ENCODE measurements at places on chromosomes 2 and 18. TPM values are rescaled to one million over a fixed set of nuclear protein-coding genes. Genes with fewer than 3 reads are reported as not detected.
A peak's percentile ranks its signal among the peaks of the same experiment; 100 is the strongest.

PAIP2B gene
- total RNA-seq = 12.1 TPM

UGT1A4 gene
- total RNA-seq = not detected

ALLC gene
- total RNA-seq = not detected

DNA sequence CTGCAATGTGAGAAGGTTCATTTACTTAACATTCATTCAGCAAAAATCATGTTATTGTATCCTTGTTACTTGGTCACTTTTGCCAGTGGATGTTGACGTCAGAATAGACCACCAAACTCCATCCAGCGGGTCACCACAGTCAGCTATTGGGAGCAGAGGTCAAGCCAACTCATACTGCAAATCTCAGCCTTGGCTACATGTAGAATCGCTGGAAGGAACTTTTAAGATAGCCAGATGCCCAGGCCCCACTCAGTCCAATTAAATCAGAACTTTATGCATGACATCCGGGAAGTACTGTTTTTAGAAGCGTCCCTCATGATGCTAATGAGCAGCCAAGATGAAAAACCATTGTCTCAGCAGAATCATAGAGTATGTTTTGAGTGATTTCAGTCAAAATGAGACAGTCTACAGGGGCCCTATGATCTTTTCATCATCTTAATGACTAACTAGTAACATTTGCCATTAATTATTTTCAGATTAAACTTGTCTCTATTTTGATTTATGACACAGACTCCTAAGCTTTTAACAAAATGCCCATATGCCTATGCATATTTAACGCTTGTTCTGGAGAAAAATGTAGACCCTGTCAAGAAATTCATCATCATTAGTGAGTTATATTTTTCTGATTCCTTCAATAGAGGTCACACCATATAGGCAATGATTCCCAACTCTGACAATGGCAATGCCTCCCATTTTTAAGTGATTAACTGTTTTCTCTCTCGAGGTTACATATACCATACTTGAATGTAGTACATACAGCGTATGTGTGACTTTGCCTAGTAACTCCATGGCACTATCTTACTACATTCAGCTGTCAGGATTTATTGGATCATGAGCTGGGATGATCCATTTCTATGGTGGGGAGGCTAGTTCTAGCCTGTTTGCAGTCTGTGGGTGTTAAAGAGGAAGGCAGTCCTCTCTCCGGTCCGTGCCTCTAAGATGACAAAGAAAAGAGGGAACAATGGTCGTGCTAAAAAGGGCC, 63.7 kb upstream of the CCBE1 start:
- no peaks in the 10 kb centered on the region for H3K4me1 ChIP-seq
- no peak for DNase-seq
- no peaks in the 10 kb centered on the region for H3K27me3 ChIP-seq
- H3K27ac ChIP-seq = no peak overlapping the region
- no peaks in the 10 kb centered on the region for H3K36me3 ChIP-seq
- H3K4me3 ChIP-seq = no peak overlapping the region

DNA sequence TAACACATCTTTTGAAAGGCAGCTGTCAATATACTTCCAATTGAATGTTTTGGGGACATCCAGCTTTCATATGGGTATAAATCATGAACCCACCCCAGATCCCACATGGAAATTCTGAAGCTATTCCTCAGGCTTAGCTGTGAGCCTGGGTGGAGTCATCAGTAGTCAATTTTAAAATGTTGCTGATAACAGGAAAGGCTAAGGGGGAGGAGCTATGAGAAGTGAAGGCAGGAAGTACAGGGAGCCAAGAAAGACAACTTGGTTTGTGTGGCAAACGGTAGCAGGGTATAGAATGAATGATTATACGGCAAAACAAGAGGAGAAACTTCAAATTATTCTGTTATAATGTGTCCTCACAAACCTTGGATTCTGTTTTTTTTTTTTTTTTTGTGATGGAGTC, 108.6 kb downstream of the QPCT start:
- peak overlapping the region; percentile 4 for H3K27ac ChIP-seq
- H3K27me3 ChIP-seq = no peaks in the 10 kb centered on the region
- no peak for DNase-seq
- peaks cover 74% of the 10 kb centered on the region for H3K4me1 ChIP-seq
- H3K36me3 ChIP-seq = no peaks in the 10 kb centered on the region

GRCh38 chr2:64700133-64700809, 46.6 kb upstream of the SERTAD2 start:
- no peak overlapping the region for H3K27ac ChIP-seq
- H3K27me3 ChIP-seq = no peaks in the 10 kb centered on the region
- H3K36me3 ChIP-seq = no peaks in the 10 kb centered on the region
- no peak overlapping the region for H3K4me3 ChIP-seq
- peaks cover 28% of the 10 kb centered on the region for H3K4me1 ChIP-seq
- DNase-seq = no peak

GRCh38 chr2:134625311-134625710, 93.5 kb downstream of the TMEM163 start:
- H3K36me3 ChIP-seq = no peaks in the 10 kb centered on the region
- H3K27ac ChIP-seq = no peak overlapping the region
- no peaks in the 10 kb centered on the region for H3K4me1 ChIP-seq

GRCh38 chr2:160920791-160921303, 239.4 kb upstream of the TANK start:
- no peak overlapping the region for H3K27ac ChIP-seq
- H3K36me3 ChIP-seq = no peaks in the 10 kb centered on the region
- no peak overlapping the region for H3K4me3 ChIP-seq

DNA sequence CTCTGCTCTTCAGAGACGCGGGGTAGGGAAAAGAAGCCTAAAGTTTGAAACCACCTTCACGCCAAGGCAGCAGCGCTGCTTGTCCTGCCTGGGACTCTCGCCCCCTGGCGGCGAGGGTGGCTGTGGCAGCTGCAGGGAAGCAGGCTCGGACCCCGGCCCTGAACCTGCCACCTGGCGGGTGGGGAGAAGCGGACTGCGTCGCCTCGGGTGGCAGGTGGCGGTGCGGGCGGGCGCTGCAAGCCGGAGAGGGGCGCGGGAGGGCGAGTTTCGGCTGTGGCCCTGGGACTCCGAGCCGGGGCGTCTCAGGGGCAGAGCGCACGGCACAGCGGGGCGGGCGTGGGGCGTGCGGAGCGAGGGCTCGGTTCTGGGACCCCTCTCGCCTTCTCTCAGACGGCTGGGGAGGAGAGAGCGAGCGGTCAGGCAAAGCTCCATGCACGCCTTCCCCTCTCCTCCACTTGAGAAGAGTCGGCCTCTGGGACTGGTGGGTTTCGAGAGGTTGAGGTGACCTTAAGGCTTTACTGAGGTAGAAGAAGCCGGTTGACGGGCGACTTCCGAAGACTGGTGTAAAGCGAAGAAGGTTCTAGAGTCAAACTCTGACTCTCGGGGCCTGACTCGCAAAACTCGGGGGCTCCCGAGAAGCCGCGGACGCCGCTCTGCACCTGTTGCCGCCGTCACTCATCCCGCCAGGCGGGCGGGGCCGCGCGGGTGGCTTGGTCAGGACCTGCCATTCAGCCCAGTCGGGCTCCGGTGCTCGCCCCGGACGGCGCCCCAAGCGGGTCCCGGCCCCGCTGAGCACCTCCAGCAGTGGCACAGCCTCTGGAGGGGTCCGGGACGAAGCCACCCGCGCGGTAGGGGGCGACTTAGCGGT, 1.1 kb upstream of the BOLL start:
- peak overlapping the region; percentile 70 for H3K4me3 ChIP-seq
- no peak overlapping the region for H3K27ac ChIP-seq
- H3K27me3 ChIP-seq = peaks cover 21% of the 10 kb centered on the region
- no peaks in the 10 kb centered on the region for H3K4me1 ChIP-seq

- no peak overlapping the region for H3K27ac ChIP-seq
- H3K27me3 ChIP-seq = peaks cover 4% of the 10 kb centered on the region
- H3K4me3 ChIP-seq = no peak overlapping the region
- H3K4me1 ChIP-seq = no peaks in the 10 kb centered on the region
- no peak for DNase-seq
These were observed 300.4 kb downstream of the KCNS3 start for GRCh38 chr2:18178736-18179349.

DNA sequence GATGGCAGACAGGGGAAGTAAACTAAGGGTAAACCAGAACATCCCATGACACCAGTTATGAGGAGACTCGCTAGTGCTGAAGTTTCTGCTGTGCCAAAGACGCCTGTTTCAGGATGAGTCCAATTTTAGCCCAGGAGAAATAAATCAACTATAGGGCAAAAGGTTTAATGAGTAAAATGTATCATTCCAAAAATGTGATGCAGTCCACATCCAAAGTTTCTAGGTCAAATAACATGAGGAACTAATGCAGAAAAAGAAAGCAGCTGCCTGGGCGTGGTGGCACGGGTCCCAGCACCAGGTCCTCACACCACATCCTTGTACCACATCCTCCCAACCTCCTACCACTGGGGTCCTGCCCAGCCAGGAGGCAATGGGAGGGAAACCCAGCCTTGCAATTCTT, 126.9 kb upstream of the CTAGE1 start:
- no peaks in the 10 kb centered on the region for H3K36me3 ChIP-seq
- no peaks in the 10 kb centered on the region for H3K4me1 ChIP-seq
- peaks cover 3% of the 10 kb centered on the region for H3K27me3 ChIP-seq
